Suprapubic skin (tissue), 4 donors: ENCODE measurements at places on chromosomes 6 and 20.
A peak's percentile ranks its signal among the peaks of the same experiment; 100 is the strongest.

GRCh38 chr6:112337209-112337638 lies 9.9 kb upstream of the RFPL4B start:
- peaks cover 6% of the 10 kb centered on the region for H3K4me1 ChIP-seq
- H3K4me3 ChIP-seq = no peak overlapping the region
- H3K27me3 ChIP-seq = no peaks in the 10 kb centered on the region
- DNase-seq = no peak
- H3K27ac ChIP-seq = no peak overlapping the region
- no peaks in the 10 kb centered on the region for H3K36me3 ChIP-seq

GRCh38 chr20:16711661-16712258 lies 18.1 kb upstream of the SNRPB2 start:
- no peak overlapping the region for H3K4me3 ChIP-seq
- H3K27ac ChIP-seq = no peak overlapping the region
- H3K4me1 ChIP-seq = no peaks in the 10 kb centered on the region
- no peak for DNase-seq
- H3K27me3 ChIP-seq = peaks cover 11% of the 10 kb centered on the region

DNA sequence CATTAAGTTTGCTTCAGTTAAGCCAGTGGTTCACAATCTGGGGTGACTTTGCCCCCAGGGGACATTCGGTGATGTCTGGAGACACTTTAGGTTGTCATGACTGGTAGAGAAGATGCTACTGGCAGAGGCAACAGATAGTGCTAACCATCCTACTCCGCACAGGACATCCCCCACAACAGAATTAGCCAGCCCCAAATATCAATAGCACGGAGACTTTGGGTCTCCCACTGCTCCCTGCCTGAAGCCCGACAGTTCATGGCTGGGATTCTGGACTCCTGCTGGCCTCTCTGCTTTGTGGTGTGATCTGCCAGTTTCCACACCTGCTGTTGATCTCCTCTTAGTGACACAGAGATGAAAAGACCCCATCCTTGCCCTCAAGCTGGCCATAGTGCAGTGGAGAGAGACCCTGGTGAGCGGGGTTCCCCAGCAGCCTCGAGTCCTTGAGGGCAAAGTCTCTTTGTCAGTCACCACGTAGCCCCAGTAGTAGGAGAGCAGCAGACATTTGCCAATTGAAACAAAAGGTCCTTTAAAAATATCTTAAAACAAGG lies 24.7 kb upstream of the TTPAL start:
- no peak overlapping the region for H3K4me3 ChIP-seq
- no peaks in the 10 kb centered on the region for H3K27me3 ChIP-seq
- no peaks in the 10 kb centered on the region for H3K36me3 ChIP-seq
- H3K27ac ChIP-seq = no peak overlapping the region
- no peaks in the 10 kb centered on the region for H3K4me1 ChIP-seq
- DNase-seq = no peak

- H3K4me1 ChIP-seq = no peaks in the 10 kb centered on the region
- peak; percentile 68 for DNase-seq
- peaks cover 5% of the 10 kb centered on the region for H3K36me3 ChIP-seq
- no peak overlapping the region for H3K4me3 ChIP-seq
- H3K27ac ChIP-seq = no peak overlapping the region
- no peaks in the 10 kb centered on the region for H3K27me3 ChIP-seq
Observed at GRCh38 chr6:143427109-143427817, 23.2 kb downstream of the ADAT2 start.

- peaks cover 16% of the 10 kb centered on the region for H3K4me1 ChIP-seq
- H3K36me3 ChIP-seq = no peaks in the 10 kb centered on the region
- H3K4me3 ChIP-seq = no peak overlapping the region
- no peak overlapping the region for H3K27ac ChIP-seq
- DNase-seq = no peak
Observed at GRCh38 chr6:169859401-169859977, 108.1 kb downstream of the ERMARD start.

DNA sequence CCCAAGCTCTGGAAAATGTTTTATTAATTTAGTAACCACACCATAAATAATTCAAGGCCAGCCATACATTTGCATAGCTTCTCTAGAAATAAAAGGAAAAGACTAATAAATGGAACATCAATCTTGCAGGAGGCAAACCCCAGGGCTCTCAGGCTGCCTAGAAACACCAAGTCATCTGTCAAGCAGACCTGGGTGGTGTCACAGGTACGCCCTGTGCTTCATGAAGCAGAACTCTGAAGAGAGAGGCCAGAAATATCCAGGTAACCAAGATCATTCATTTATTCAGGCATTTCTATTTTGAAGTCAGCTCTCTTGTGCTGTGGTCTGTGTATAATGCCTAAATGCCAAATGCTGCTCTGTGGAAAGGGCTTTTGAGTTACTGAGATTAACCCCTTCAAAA lies 45.3 kb upstream of the ARMH2 start:
- DNase-seq = no peak
- no peaks in the 10 kb centered on the region for H3K27me3 ChIP-seq
- peaks cover 3% of the 10 kb centered on the region for H3K4me1 ChIP-seq
- H3K36me3 ChIP-seq = peaks cover 11% of the 10 kb centered on the region
- no peak overlapping the region for H3K4me3 ChIP-seq

DNA sequence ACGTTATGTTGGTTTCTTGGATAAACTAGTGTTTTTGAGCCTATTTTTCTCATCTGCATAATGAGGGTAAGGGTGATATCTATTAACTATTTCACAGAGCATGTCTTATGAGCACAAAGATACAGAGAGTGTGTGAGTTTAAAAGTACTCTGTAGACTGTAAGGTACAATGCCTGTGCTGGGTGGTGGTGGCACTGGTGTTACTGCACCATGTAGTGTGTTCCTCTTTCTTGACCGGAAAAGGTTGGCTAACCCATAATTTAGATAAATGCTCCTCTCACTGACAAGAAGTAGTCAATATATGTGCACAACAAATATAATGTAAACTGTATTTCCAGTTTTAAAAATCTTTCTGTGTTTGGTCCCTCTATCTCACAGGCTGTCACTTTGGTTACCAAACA lies 116.2 kb upstream of the MMS22L start:
- H3K4me3 ChIP-seq = no peak overlapping the region
- DNase-seq = no peak
- peaks cover 5% of the 10 kb centered on the region for H3K4me1 ChIP-seq
- H3K27ac ChIP-seq = no peak overlapping the region
- H3K36me3 ChIP-seq = no peaks in the 10 kb centered on the region
- no peaks in the 10 kb centered on the region for H3K27me3 ChIP-seq

- no peak overlapping the region for H3K4me3 ChIP-seq
- no peak for DNase-seq
- no peaks in the 10 kb centered on the region for H3K27me3 ChIP-seq
- H3K36me3 ChIP-seq = peaks cover 27% of the 10 kb centered on the region
- H3K4me1 ChIP-seq = peaks cover 34% of the 10 kb centered on the region
Observed at GRCh38 chr6:41692730-41693129, 42.7 kb downstream of the TFEB start.

GRCh38 chr6:882084-882598 lies 189.2 kb upstream of the EXOC2 start:
- H3K4me3 ChIP-seq = no peak overlapping the region
- no peak overlapping the region for H3K27ac ChIP-seq
- no peaks in the 10 kb centered on the region for H3K4me1 ChIP-seq

DNA sequence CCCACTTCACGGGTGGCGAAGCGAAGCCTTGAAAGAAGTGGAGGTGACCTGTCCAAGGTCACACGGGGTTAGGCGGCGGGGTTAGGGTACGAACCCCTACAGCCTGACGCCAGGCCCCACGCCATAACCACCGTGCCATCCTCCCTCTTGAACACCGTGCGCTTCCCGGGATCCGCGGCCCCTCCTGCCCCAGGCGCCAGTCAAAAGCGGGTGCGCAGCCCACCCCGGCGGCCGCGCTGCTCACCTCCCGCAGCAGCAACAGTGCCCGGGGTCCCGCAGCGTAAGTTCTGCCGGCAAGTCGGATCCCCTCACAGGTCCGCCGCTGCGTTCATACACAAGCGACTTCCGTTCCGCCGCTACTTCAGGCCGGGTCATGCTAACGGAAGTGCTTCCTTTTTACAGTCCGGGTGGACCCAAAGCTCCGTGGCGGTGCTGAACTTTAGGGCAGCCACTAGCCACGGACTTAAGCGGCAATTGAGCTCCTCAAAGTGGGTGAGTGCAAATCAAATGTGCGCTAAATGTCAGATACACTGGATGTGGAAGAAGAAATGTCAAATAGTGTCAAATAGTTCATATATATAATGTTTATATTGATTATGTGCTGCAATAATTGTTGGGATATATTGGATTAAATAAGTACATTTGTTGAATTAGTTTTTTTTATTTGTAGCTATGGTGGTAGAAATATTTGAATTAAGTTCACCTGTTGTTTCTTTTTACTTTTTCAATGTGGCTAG lies at the start of gene CDK5RAP1:
Gene CDK5RAP1, minus strand, starts transcription at position 336 of the 737 bp plus-strand sequence. CDS start 4,455 bp downstream, outside the sequence.
- H3K4me1 ChIP-seq = peaks cover 26% of the 10 kb centered on the region
- H3K27me3 ChIP-seq = no peaks in the 10 kb centered on the region
- DNase-seq = peak; percentile 90
- H3K4me3 ChIP-seq = peak within 1 kb of the TSS; percentile 80
- H3K36me3 ChIP-seq = peaks cover 2% of the 10 kb centered on the region
- H3K27ac ChIP-seq = peak within 1 kb of the TSS; percentile 43

GRCh38 chr20:24499472-24499871 lies 30.0 kb downstream of the SYNDIG1 start:
- no peaks in the 10 kb centered on the region for H3K27me3 ChIP-seq
- H3K4me1 ChIP-seq = no peaks in the 10 kb centered on the region
- DNase-seq = no peak

GRCh38 chr6:56756219-56756789 lies 113.6 kb upstream of the DST start:
- H3K27me3 ChIP-seq = no peaks in the 10 kb centered on the region
- H3K27ac ChIP-seq = no peak overlapping the region
- DNase-seq = no peak
- H3K4me1 ChIP-seq = peaks cover 10% of the 10 kb centered on the region
- no peaks in the 10 kb centered on the region for H3K36me3 ChIP-seq
- H3K4me3 ChIP-seq = no peak overlapping the region

- no peaks in the 10 kb centered on the region for H3K27me3 ChIP-seq
- H3K4me3 ChIP-seq = no peak overlapping the region
- H3K27ac ChIP-seq = no peak overlapping the region
- H3K36me3 ChIP-seq = no peaks in the 10 kb centered on the region
Observed at GRCh38 chr20:57688864-57689263, 21.0 kb downstream of the PMEPA1 start.

- no peaks in the 10 kb centered on the region for H3K27me3 ChIP-seq
- H3K27ac ChIP-seq = no peak overlapping the region
- no peaks in the 10 kb centered on the region for H3K4me1 ChIP-seq
- no peak overlapping the region for H3K4me3 ChIP-seq
- no peak for DNase-seq
Observed at GRCh38 chr20:36175016-36175415, 20.5 kb downstream of the EPB41L1 start.

GRCh38 chr6:101344885-101345284 lies 48.6 kb upstream of the GRIK2 start:
- H3K27ac ChIP-seq = no peak overlapping the region
- no peaks in the 10 kb centered on the region for H3K4me1 ChIP-seq
- no peaks in the 10 kb centered on the region for H3K36me3 ChIP-seq
- no peak overlapping the region for H3K4me3 ChIP-seq

DNA sequence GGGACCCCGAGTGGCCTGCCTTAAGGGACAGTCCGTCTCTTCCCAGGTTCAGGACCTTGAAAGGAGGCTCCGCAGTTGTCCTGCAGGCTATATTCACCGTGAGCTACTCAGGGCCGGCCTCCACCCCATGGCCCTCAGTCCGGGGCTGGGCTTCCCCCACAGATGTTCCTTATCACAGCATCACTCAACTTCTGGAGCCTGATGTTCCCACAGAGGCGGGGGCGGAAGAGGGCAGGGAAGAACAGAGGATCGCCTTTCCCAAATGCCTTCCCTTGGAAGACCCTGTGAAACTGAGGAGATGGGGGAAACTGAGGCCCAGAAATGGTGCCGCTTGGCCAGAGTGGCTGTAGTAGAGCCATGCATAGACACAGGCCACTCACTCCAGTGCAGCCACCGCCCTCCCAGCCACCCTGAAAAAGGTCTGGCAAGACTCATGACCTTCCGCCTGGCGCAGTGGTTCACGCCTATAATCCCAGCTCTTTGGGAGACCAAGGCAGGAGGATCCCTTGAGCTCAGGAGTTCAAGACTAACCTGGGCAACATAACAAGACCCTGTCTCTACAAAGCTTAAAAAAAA lies 4.3 kb upstream of the COX4I2 start:
- no peak overlapping the region for H3K27ac ChIP-seq
- no peak overlapping the region for H3K4me3 ChIP-seq
- no peaks in the 10 kb centered on the region for H3K27me3 ChIP-seq
- H3K4me1 ChIP-seq = no peaks in the 10 kb centered on the region

GRCh38 chr6:116090251-116090650 lies 10.4 kb upstream of the NT5DC1 start:
- DNase-seq = no peak

DNA sequence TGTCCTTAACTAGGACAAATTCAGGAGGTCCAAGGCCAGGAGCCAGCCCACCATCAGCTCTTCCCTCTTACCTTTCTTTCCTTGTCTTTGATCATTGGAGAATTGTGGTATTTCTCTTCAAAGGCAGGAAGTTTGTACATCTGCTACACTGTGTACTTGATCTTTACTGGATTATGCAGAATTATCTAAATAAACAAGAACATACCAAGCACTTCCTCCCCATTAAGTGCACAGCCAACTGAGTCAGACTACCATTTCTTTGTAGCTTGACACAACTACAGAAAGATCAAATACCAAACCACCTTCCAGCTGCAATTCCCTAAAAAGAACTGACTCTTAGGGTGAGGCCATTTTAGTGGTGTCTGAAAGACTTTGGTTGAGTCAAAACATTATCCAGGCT lies 195.1 kb downstream of the HDGFL1 start:
- no peaks in the 10 kb centered on the region for H3K36me3 ChIP-seq
- H3K27me3 ChIP-seq = no peaks in the 10 kb centered on the region
- no peak overlapping the region for H3K4me3 ChIP-seq
- no peak for DNase-seq
- no peaks in the 10 kb centered on the region for H3K4me1 ChIP-seq

DNA sequence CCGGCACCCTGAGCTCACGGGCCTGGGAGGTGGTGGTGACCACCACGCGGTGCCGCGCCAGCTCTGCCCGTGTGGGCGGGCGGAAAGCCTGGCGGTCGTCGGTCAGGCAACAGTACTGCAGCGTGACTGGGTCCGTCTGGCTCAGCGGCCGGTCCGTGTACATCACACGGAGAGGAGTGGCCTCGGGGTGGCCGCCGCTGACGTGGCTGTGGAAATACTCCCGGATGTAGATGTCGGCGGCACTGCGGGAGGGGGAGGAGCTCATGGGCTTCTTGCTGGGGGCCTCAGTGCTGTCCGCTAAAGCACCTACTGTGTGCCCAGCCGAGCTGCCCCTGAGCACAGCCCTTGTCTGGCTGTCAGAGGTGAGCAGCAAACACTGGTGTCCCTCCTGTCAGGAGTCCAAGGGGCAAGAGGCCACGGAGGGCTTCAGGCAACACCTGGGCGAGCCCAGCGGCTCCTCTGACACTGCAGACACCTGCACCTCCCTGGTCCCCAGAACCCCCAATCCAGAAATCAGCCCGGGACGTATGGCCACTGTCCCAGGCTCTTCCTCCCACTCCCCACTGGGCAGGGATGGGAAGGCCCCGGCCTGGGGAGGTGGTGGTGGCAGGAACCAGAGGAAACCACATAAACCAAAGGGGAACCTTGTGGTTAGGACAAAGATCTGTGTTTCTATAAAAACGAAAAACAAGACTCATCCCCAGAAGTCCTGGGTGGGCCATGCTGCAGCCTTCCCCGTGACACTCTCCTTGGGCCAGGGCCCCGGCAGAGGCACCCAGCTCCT lies 6.5 kb downstream of the HELZ2 start:
- no peaks in the 10 kb centered on the region for H3K27me3 ChIP-seq
- peaks cover 41% of the 10 kb centered on the region for H3K36me3 ChIP-seq
- H3K27ac ChIP-seq = no peak overlapping the region
- no peak for DNase-seq
- peaks cover 3% of the 10 kb centered on the region for H3K4me1 ChIP-seq
